Stimulated activated CD8-positive, alpha-beta memory T cell treated with anti-CD3 and anti-CD28 coated beads, Interleukin-15, amount 100 ng/mL, for 1 hour (primary cell): ENCODE measurements at places on chromosomes 13 and 19.

- DNase-seq = no peak
These were observed 58.8 kb upstream of the C1QTNF9B start for GRCh38 chr13:23956106-23956505.

DNA sequence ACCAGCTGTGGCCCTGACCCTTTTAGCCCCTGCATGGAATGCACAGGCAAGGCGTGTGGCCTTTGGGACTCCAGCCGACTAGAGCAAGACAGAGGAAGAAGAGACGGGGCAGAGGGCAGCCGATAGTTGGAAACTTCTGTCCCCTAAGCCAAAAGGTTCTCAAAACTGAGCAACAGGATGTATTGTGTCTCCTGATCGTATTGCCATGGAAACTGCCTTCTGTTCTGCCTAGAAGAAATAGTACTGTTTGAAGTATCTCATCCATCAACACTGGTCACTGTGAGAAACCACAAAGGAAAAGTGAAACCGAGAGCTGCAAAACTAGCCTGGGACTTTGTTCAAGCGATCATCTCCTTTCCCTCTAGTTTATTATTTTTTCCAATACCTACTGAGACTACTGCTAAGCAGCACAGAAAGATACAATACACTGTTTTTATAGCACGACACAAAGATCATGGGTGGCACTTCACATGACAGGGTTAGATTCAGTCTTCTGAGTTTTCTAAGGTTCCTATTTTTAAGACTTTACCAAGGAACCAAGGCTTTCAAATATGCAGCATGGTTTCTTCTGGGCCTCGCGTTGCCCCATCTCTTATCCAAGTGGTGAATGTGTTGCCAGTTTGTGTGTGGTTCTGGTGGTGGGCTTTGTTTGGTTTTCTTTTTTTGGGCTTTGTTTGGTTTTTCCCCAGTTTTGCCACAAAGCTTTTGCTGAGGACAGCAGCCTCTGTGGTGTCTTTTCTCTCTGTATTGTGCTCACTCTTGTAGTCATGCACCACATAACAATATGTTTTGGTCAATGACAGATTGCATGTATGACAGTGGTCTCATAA, 49.3 kb upstream of the GPR183 start:
- no peak for DNase-seq

DNA sequence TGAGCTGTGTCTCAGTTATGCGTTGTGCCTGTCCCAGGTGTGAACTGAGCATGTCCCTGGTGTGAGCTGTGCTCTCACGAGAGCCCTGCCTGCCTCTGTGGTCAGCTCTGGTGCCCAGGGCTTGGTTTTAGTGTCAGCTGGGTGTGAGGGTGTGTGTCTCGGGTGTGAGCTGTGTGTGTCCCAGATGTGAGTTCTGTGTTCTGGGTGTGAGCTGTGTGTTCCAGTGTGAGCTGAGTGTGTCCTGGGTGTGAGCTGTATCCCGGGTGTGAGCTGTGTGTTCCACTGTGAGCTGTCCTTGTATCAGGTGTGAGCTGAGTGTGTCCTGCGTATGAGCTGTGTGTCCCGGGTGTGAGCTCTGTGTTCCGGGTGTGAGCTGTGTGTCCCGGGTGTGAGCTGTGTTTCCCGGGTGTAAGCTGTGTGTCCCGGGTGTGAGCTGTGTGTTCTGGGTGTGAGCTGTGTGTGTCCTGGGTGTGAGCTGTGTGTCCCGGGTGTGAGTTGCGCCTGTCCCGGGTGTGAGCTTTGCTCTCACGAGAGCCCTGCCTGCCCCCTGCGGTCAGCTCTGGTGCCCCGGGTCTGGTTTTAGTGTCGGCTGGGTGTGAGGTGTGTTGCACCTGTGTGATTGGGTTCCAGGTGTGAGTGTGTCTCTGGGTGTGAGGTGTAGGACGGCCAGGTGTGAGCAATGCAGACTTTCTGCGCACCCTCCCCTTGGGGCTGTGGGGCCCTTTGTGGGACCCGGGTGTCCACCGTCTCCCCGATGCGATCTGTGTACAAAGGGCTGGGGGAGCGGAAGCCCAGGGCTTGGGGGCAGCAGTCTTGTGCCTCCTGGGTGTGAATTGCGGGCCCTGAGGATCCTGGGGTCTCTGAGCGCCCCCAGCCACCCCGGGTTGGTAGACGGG, 7.1 kb upstream of the PEAK3 start:
- no peak for DNase-seq

DNA sequence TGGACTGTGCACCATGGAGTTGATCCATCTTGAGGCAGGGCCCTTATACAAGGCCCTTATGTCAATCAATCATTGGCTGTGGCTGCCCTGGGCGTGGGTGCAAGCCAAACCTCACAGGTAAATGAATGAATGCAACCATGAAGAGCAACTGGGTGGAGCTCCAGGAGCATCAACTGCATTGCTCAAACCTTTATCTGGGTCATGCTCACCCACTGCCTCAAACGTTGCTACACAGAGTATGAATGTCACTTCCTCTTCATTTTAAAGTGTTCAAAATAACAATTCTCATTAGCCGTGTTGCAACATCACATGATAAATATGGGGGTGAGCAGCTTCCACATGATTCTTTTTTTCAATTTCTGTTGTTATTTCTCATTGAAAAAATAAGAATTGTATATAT, 6.4 kb upstream of the ZNF333 start:
- no peak for DNase-seq

DNA sequence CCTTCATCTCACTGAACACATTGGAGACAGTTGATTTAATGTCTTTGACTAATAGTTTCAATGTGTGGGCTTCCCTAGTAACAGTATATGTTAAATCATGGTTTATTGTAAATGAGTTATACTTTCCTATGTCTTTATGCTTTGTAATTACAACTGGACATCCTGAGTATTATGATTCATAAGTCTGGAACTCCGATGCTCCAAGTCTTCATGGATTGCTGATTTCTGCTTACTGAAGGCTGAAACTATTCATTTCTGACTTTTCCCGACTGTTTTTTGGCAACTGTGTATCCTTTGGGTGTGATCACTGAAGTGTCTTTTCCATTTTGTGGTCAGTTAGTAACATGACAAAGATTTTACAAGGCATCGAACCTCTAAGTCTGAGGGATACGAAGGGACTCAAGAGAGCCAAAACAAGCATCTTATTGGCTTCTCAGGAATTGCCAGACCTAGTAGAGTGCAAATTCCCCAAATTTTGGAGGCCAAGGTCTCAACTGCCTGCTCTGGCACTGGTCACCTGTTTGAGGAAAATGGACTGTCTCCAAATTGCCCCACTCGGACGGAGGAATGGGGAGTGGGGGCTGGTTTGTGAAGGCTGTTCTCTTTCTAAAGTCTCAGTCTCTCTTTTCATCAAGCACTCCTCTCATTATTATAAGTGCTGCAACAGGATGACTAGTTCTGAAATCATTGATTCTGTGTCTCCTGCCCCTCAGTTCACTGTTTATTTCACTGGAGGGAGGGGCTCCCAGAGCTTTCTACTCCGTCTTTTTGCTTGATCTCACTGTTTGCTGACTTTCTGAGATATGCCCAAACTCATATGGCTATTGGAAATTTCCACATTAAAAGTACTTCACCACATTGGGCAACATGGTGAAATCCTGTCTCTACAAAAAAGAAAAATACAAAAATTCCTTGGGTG, 20.2 kb upstream of the CD70 start:
- no peak for DNase-seq

DNA sequence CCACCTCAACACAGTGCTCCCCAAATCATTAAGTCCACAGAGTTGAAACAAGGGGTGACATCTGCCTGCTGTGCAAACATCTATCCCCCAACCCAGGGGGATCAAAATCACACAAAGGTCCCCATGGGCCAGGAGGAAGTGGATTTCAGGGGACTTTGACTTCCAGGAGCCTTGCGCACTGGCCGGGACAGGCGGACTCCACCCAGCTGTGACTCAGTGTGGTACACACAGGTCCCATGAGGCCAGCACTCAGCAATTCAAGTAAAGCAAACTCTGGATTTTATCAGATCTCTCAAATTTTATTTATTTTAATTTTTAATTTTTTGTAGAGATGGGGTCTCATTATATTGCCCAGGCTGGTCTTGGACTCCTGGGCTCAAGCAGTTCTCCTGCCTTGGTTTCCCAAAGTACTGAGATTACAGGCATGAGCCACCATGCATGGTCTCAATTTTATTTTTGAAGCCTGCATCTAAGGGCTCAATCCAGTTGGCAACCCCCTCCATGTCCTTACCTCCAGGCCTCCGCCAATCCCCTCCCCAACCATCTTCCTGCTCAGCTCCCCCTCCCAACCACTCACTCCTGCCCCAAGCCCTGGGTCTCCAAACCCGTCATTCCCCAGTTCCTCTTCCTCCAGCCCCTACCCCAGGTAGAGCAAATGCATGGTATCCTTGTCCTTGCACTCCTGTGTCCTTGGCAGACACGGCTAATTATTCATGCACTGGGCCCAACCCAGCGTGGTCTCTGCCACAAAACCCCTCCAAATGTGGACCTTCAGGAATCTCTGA, 18.2 kb downstream of the ARHGAP33 start:
- no peak for DNase-seq

- DNase-seq = no peak
These were observed 92.7 kb downstream of the COL4A2 start for GRCh38 chr13:110399801-110400200.

DNA sequence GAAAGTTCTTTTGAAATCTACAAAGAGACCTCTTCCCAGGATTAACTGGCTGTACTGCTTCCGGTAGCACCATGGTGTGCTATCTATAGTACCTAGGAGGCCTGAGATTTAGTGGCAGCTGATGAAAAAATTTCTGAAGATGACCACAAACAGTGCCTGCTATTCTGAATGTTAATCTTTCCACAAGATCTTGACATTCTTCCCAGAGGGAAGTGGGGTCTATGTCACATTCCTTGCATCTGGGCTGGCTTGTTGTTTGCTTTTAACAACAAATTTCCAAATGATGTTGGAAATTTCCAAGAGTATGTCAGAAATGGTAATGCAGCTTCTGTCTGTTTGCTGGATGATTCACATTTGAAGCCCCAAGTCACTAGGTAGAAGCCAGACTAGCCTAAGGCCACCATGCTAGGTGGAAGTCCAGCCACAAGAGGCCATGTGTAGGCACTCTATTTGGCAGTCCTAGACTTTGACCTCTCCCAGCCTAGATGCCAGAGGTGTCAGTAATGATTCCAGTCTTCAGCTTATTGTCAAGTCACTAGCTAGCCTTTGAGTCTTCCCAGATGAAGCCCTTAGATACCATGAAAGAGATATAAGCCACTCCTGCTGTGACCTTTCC, 22.1 kb downstream of the SPART start:
- DNase-seq = no peak

DNA sequence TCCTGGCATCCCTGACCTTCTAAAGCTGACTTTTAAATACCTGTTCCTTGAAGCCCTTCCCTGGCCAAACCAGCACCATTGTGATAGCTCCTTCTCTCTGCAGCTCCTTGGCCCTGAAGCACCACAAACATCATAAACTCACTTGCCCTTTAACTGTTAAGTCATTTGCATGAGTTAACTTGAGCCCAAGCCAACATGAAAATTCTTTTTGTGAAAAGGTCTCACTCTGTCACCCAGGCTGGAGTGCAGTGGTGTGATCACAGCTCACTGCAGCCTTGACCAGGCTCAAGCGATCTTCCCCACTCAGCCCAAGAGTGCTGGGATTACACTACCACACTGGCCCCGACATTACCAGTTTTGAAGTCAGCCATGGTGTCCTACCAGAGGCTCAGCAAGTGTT, 87.8 kb downstream of the ZIC5 start:
- DNase-seq = no peak
